Right renal pelvis (tissue), 4 donors: ENCODE measurements at places on chromosomes 7 and 10.
A peak's percentile ranks its signal among the peaks of the same experiment; 100 is the strongest.

GRCh38 chr7:56026538-56026937 lies 24.7 kb downstream of the PSPH start:
- DNase-seq = no peak

GRCh38 chr10:775245-776075 lies 86.0 kb upstream of the DIP2C start:
- DNase-seq = no peak

DNA sequence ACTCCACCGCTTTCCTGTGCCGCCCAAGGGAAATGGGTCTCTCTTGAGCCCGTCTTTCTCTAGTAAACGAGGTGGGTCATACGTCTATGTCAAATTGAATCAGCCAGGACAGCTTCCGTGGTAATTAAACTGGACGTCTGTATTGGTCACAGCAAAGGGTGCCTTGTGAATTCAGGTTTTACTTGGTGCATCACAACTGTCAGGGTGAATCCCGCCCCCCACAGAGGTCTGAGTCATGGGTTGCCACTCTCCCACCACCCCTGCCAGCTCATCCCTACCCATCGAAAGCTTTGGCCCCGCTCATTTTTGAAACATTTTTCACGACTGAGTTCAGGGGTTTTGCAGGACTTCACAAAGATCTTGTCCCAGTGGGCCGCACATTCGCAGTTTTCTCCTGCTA lies 8.0 kb upstream of the SP8 start:
- DNase-seq = no peak

GRCh38 chr10:70379581-70380176 lies 2.7 kb downstream of the LRRC20 start:
- no peak for DNase-seq

DNA sequence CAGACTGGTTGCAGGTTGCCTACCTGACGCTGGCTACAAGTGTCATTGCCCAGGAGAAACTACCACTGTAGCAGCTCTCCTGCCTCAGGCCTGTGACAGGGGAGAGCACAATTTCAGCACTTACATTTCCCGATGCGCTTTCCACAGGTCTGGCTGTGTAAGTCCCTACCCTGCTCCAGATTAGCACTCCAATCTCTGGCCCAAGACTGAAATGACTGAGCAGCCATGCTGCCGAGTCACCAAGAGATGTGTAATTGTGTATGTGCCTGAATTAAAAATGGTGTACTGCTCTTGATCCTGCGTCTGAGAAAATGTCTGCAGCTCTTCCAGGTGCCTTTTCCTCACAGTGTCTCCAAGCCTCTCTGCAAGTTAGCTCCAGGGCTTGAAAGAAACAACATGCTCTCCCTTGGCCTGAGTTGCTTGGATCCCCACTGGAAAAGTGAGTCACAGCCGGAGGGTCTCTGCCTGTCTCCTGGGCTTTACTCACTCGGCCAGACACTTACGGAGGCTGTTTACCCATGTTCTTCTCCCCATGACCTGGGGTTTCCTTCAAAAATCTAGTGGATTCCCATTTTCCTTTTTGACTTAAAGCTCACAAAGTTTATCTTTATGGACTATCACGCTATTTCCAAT lies 1001.7 kb upstream of the KCND2 start:
- no peak for DNase-seq

DNA sequence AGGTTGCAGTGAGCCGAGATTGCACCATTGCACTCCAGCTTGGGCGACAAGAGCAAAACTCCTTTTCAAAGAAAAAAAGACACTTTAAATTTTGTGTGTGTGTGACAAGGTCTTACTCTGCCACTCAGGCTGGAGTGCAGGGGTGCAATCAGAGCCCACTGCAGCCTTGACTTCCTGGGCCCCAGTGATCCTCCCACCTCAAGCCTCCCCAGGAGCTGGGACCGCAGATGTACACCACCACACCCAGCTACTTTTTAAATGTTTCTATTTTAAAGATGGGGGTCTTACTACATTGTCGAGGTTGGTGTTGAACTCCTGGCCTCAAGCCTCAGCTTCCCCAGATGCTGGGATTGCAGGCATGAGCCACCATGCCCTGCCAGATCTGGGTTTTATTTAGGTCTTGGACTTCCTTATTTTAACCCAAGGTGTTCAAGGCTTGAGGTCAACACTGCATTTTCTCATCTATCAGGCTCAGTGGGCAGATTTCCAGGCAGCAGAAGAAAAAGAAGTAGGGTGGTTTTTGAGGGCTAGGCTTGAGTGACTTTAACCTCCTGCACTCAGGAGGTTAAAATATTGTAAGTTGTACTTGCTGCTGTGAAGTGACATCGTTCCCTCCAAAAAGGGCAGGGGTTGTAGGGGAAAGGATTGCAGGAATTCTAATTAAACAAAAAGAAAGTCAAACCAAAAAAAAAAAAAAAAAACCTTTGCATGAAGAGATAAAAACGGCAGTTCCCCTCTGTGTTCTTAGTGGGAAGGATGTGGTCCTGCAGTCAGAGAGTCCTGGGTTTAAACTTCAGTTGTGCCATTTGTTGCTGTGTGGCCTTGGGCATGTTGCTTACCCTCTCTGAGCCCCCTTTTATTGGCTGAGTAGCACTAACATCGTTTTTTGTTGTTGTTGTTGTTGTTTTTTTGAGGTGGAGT lies 71.5 kb downstream of the CARD11 start:
- DNase-seq = no peak

DNA sequence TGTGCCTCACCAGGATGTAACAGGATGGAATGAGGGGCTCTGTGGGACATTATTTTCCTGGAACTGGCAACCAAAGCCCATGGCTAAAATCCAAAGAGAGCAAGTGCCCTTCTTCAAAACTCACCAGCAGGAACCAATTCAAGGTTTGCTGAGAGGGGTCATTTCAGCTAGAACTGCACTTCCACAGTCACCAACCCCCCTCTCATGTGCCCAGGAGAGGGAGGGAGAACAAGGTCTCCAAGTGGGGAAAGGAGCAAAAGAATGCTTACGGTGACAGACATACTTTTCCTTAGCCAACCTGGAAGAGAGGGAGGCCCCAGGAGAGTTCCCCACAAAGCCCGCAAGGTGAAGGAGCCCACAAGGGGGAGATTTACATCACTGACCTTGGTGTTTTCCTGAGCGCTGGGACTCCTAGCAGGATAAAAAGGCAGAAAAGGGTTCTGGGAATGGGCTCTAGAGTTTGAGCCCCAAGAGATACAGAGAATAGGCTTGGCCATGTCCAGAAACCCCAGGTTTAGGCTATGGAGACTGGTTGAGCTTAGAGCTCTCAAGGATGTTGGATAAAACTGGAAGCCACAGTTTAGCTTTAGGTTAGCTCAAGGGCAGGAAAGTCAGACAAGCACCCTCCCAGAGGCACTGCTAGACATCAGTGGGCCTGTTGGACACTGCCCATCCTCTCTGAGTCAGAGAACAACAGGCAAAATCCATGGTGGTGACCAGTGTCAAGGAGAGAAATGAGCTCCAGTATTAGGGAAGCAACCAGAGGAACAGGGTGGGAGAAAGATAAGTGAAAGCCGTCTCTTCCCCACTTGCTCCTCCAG lies 63.9 kb upstream of the GHITM start:
- no peak for DNase-seq

DNA sequence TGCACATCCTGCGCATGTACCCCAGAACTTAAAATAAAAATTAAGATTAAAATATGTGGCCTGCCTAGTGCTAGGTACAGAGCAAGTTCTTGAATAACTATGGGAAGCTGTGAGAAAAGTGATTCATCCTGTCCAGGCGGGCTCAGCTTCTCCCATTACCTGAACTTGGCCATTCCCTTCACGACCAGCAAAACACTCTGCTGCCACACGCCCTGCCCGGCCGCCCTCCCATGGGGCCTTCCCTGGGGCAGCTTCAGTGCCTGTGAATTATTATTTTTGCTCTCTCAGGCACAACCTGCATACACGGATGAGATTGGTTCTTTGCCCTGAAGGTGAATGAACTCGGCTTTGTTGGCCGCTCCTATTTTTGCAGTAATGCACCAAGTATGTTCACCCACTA lies 209.2 kb upstream of the SHH start:
- no peak for DNase-seq

- no peak for DNase-seq
Measured at GRCh38 chr7:63070696-63071095, 928.0 kb upstream of the ZNF722 start.

DNA sequence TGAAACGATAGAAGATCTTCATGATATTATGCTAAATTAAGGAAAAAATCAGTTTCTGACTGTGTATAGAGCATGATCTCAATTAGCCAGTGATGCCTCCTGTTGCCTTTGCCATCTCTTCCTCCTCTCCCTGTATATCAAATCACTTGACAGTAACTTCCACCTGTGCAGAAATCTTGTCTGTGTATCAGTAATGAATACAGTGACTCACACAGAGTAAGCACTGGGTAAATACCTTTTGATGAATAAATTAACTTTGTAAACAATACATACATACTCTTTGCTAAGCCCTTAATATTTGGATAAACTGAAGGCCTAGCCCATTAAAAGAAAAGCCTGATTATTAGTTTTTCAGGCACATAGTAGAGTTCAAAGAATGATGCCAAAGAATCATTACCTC lies 610.6 kb upstream of the NRP1 start:
- no peak for DNase-seq

DNA sequence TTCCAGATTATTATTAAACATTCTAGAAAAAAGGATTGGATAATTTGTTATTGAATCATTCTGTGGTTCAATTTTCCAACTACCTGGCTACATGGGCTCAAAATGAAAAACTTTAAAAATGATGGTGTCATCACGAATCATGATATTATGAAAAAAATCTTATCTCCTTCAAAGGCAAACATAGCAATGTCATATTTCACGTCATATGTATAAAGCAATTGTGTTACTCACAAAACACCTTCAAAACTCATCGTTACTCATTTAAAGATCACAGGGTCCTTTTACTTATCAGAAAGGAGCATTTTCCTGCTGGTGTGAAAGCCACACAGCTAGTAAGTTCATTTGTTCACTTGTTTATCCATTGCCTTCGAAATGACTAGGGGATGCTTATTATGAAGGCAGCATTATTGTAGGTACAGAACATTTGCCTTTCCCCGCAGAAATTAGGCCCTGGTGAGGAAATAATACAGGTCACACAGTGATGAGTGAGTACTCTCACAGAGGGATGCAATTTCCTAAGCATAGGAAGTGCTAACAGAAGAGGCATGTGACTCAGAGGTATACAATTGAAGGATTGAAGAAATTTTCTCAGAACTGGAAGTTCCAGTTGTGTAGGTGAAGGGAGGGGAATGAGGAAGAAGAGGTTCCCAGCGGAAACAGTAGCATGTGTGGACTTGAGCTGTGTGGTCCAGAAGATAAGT lies 478.7 kb downstream of the INHBA start:
- no peak for DNase-seq

GRCh38 chr7:26180792-26181198 lies 19.8 kb downstream of the HNRNPA2B1 start:
- DNase-seq = no peak

DNA sequence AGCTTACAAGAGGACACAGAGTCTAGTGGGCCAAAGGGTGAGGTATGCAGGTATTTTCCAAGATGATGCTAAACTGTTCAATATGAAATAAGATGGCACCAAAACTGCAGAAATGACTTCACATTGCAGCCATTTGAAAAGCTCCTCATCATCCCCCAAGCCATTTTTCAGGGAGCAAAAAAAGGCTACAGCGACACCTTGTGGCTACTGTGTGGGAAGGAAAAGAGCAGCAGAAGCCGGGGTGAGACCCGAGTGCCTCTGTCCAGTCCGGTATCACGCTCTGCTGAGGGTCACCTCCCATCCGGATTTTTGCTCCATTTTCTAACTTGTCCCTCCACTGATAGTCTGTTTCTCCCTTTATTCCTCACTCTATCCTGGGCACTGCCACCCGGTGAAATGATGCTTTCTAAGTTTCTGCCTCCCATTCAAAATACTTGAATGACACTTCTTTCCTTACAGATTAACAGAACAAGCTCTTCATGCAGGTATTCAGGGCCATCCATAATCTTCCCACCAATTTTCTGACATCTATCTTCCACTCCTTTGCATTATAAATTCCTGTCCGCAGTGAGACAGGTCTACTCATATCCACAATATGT lies 220.2 kb downstream of the DGKI start:
- DNase-seq = peak; percentile 44

DNA sequence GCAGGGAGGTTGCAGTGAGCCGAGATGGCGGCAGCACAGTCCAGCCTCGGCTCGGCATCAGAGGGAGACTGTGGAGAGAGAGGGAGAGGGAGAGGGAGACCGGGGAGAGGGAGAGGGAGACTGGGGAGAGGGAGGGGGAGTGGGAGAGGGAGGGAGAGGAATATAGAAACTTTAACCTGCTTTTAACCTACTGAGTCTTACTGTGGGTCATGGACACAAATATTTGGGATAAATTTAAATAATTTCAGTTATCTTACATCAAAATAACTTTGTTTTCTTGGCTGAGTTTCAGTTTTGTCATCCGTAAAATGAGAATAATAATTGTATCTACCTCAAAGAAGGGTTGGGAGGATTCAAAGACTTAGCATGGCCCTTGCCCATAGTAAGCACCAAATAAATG lies 319.8 kb downstream of the LRMDA start:
- DNase-seq = no peak

DNA sequence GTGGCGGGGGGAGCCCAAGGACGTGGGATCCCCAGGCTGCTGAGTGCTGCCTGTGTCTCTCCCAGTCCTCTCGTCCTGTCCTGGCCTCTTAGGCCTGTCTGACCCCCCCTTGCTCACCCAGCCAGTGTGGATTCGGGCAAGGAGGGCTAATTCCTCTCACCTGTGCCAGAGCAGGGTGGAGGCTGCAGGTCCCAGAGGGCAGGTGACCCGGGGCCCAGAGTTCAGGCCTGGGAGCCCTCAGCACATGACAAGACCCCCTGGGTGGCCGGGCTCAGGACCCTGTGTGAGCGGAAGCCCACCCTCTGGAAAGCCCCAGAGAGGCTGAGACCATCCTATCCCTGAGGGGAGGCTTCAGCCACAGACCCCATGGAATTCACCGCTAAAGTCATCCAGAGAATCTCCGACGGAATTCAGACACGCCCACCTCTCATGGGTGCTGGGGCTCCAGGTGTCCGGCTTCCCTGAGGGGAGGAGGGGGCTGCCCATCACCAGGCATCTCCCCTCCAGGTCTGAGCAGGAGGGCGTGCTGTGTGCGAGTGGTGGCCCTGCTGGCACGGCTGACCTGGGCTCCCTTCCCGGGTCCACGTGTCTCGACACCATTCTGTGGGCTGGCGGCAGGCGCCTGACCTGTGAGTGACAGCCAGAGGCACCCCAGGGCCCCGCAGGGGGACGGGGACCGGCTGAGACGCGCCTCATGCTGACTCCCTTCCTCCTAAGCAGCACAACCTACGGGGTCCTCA lies 5.0 kb downstream of the KNDC1 start:
- DNase-seq = no peak

DNA sequence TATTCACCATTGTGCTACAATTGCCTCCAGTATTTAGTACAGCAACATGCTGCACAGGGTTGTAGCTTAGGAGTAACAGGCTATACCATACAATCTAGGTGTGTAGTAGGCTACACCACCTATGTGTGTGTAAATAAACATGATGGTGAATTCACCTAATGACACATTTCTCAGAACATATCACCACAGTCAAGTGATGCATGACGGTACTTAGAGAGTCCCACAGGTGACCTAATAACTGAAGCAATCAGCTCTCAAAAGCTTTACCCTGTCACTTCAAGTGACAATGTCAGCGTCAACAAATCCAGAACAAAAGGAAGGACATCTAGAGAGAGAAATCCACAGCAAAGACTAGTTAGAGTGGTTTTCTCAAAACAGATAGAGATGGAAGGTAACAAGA lies 38.8 kb downstream of the CCNJ start:
- DNase-seq = no peak

GRCh38 chr7:148060724-148061123 lies 529.8 kb upstream of the C7orf33 start:
- no peak for DNase-seq

- DNase-seq = no peak
Measured at GRCh38 chr7:1920266-1920681, 250.2 kb downstream of the ELFN1 start.

GRCh38 chr7:141074162-141074991 lies 513 bp downstream of the TMEM178B start:
- no peak for DNase-seq
